ENCODE measurements at places on chromosomes 2 and 18. TPM values are rescaled to one million over a fixed set of nuclear protein-coding genes. Genes with fewer than 3 reads are reported as not detected.

Gene MYOM1
- 0.90 TPM for total RNA-seq

Gene ANTXR1
- total RNA-seq: 31.5 TPM

Gene GALNT5
- 11.4 TPM for total RNA-seq

Gene LHCGR
- not detected for total RNA-seq

Gene CTNNA2
- 0.36 TPM for total RNA-seq

Gene TBC1D8
- total RNA-seq: 21.3 TPM

Gene KIAA2012
- not detected for total RNA-seq

Gene PLEK
- under 0.01 TPM for total RNA-seq

Gene MROH2A
- under 0.01 TPM for total RNA-seq

Gene OSBPL6
- total RNA-seq: 5.2 TPM

Gene LRP2
- total RNA-seq: 0.41 TPM

Gene SH2D6
- total RNA-seq: not detected

Gene LINC00305
- total RNA-seq: not detected

All from fibroblast of the aortic adventitia (primary cell).